ENCODE measurements at places on chromosomes 6 and 20.

DNA sequence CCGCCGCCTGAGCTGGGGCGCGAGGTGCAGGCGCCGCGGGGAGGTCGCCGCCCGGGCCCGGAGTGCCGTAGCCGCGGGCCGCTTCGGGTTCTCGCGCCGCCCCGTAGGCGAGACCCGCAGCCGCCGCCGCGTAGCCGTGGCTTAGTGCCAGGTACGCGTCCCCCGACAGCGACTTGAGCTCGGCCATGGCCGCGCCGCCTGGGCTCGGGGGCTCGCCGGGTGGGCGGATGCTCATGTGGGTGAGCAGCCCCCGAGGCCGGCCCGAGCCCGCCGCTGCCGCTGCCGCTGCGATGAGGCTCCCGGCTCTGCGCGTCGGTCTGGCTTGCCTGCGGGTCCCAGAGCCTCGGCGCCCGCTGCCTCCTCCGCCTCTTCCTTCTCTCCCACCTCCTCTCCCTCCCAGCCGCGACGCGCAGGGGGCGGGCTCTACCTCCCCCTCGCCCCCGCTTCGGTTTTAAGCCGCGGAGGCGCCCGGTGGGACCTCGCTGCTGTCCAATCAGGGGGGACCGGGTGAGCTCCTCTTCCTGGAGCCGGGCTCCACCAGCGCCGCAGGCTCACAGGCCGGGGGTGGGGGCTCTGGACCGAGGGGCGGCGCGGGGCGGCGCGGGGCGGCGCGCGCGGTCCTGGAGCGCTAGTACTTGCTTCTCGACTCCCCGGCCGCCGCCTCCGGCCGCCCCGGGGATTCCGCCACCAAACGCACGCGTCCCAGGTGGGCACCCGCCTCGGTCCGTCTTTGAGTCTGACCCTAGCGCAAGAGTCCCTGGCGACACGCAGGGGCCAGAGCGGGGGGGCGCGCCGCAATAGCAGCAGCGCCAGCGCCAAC lies at the start of gene BHLHE23:
BHLHE23 (minus strand) TSS at position 425 of the 820 bp plus-strand sequence; CDS start at position 235, 190 bp downstream.
- peak; percentile 28 for DNase-seq

DNA sequence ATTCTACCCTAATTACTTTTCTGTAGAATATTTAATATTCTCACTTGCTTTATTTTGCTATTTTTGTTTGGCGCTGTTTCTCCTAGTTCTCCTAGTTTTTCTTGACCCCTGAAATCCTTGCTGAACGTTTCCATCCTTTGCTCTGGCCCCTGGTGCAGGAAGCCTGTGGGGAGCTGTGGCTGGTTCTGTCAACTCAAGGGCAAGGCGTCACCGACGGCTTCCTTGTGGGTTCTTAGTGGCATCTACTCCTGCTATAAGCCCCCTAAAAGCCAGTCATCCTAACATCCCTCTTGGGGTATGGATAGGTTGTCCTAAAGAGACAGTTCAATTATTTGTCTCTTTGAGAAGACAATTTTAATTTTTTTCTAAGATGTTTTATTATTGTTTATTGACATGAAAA lies 36.9 kb upstream of the KIF25 start:
- no peak for DNase-seq

- no peak for DNase-seq
Measured at GRCh38 chr6:11050731-11051130, 6.6 kb upstream of the ELOVL2 start.

DNA sequence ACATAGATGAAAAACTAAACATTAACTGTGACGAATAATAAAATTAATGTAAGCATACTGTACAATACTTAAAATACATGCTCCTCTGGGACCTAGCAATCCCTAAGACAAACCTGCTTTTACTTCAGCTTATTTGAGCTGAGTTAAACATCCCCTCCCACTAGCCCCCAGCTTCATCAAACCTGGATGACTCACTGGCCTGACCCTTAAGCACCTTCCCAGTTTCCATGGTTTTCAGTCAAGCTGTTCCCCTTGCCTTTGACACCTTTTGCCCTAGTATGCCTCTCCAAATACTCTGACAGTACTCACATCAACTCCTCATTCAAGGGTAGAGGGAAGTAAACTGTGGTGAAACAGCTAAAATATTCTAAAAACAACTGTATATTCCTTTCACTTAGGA lies 4.2 kb downstream of the ELOVL4 start:
- DNase-seq: no peak

- no peak for DNase-seq
Measured at GRCh38 chr6:150575836-150576235, 23.8 kb upstream of the PLEKHG1 start.

- DNase-seq: no peak
Measured at GRCh38 chr20:48338717-48339116, 489.1 kb downstream of the PREX1 start.
